ENCODE measurements at places on chromosomes 7 and 10. TPM values are rescaled to one million over a fixed set of nuclear protein-coding genes. Genes with fewer than 3 reads are reported as not detected.

The EPHA1 gene
- polyA plus RNA-seq, result 47.4 TPM

The RPEL1 gene
- not detected for polyA plus RNA-seq

The LRRC18 gene
- not detected for polyA plus RNA-seq

The CDK14 gene
- polyA plus RNA-seq, result 2.0 TPM

The RAMP3 gene
- polyA plus RNA-seq, result 2.3 TPM

The AKR1C1 gene
- polyA plus RNA-seq, result 10.8 TPM

The ANKRD61 gene
- 2.6 TPM for polyA plus RNA-seq

The SERPINE1 gene
- polyA plus RNA-seq, result 35.4 TPM

The GPR141 gene
- 1.1 TPM for polyA plus RNA-seq

The DEPP1 gene
- 39.4 TPM for polyA plus RNA-seq

The RAB19 gene
- 2.2 TPM for polyA plus RNA-seq

The YKT6 gene
- 60.4 TPM for polyA plus RNA-seq

The EGFR gene
- 2.7 TPM for polyA plus RNA-seq

The TRIP6 gene
- polyA plus RNA-seq, result 35.7 TPM

The HOXA6 gene
- 0.81 TPM for polyA plus RNA-seq

The MEPCE gene
- 41.1 TPM for polyA plus RNA-seq

DNA sequence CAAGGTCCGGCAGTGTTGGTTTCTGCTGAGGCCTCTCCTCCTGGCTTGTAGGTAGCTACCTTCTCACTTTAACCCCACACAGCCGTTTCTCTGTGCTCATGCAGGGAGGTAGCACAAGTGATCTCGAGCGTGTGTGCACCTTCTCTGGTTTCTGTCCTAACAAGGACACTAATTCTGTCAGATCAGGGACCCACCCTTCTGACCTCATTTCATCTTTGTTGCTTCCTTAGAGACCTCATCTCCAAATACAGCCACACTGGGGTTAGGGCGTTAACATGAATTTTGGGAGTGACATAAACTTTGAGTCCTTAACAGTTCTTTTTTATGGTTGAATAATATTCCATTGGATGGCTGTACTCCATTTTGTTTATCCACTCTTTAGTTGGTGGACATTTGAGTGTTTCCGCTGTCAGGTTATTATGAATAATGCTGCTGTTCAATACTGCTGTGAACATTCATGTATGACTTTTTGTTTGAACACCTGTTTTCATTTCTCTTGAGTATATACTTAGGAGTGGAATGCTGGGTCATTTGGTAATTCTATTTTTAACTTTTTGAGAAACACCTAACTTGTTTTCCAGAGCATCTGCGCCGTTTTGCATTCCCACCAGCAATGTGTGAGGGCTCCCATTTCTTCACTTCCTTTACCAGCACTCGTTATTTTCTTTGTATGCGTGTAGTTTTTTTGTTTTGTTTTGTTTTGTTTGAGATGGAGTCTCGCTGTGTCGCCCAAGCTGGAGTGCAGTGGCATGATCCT lies 57.5 kb downstream of the LCOR start:
- DNase-seq, result no peak

DNA sequence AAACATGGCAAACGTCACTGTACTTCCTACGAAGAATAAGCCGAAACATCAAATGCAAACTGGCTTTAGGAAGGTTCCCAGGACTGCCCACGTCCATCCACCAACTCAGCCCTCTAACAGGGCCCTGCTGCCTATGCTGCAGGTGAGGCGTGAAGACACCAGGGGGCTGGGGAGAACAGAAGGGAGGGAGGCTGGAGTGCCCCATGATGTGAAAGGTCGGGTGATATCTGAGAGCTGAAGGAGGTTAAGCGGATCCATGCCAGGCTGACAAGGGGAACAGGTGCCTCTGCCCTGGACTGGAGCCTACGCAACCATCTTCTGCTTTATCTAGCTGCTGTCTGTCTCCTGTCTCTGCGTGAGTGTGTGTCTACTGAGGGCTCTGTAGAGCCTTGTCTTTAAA lies 40.2 kb upstream of the ATP6V0A4 start:
- no peak for DNase-seq

GRCh38 chr10:71138166-71138830 lies 74.1 kb upstream of the UNC5B start:
- DNase-seq, result no peak

DNA sequence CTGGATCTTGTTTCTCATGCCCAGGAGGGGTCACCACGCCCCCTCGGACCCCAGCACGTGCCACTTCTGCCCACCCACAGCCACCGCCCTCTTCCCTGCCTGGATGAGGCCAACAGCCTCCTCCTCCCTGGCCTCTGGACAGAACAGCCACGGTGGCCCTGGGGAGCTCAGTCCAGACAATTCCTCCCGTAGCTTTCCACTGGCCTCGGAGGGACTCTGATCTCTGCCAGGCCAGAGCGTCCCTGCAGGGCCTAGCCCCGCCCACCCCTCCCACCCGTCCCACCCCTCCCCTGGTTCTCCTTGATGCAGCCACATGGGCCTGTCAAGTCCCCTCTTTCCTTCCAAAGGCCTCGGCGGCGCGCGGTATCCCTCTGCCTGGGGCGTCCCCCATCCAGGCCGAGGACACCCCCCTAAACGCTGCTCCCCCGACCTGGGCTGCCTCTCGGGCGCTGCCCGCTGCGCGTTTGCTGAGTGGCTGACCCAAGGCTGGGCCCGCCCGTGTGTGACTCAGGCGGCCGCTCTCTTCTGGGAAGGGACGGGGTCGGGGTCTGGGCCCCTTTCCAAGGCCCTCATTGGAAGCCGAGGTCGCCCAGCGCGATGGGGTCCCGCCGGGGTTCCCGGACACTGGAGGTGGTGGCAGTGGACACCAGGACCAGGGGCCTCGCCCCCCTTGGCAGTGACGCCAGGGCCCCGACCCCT lies 557 bp downstream of the TMEM120A start:
- peak; percentile 82 for DNase-seq

GRCh38 chr7:137276189-137276588 lies 67.3 kb downstream of the PTN start:
- DNase-seq, result no peak

DNA sequence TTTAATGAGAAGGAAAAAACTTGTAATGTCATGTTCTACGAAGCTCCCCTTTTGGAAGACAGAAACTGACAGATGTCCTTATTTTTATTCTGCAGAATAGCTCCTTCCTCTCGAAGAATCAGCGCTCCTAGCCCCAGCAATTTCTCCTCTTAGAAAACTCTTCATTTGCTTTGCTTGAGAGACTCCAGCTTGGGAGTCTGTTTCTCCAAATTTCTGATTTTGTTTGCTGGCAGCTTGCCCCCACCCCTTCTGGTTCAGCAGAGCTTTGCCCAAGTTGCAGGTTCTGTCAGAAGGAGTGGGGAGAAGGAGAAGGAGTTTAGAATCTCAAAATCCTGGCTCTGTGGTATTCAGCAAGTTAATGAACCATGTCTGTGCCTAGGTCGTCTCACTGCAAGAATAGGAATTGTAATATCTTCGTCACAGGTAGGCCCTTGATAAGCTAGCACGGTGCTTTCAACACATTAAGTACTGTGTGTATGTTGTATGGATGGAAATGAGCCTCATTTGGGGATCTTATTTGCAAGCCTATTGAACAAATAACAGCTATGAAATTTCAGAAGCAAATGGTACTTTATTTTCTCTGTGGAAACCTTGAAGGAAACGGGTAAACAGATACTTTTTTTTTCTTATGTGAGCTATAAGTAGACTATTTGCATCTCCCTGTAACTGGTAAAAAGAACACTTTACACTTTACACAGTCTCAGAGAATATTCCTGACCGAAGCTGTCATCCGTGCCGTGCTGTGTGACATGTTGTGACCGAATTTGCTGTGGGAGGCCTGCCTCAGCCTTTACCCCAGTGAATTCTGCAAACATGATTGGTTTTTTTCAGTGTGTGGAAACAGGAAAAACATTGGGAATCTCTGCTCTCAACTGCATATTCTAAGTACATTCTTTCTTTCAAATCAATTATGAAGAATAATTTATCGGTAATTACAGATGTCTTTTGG lies 290.9 kb downstream of the CAMK1D start:
- DNase-seq, result no peak

DNA sequence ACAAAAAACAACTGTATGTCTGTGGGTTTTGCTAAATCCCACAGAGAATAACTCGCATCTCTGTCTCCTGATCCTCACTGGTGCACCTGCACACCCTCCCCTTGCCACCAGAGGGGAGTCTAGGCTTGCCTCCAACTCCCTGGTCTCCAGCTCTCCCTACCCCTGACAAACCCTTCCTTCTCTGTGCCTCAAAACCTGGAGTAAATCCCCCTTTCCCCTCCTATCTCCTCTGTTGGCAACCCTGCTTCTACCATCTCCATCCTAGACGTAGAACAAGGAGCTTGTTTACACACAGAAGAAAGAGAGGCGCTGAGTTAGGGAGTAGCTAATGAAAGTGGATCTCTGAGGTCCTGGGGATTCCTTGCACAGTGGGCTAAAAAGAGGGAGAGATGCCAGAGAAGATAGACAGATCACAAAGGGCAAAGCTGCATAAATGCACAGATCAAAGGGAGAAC lies 6.0 kb downstream of the MBLAC1 start:
- DNase-seq, result peak; percentile 76

DNA sequence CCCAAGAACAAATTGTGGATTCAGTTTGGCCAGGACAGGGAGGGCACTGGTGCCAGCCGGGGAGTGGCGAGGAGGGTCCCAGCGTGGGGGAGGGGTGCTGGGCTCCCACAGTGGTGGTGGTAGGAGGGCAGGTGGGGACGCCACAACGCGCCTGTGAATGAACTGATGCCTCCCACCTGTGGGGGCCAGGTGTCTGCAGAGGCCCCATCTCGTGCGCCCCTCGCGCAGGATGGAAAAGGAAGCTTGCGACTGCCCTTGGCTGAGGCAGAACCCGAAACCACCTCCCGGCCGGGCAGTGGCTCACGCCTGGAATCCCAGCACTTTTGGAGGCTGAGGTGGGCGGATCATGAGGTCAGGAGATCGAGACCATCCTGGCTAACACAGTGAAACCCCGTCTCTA lies 72.0 kb downstream of the MICALL2 start:
- no peak for DNase-seq

DNA sequence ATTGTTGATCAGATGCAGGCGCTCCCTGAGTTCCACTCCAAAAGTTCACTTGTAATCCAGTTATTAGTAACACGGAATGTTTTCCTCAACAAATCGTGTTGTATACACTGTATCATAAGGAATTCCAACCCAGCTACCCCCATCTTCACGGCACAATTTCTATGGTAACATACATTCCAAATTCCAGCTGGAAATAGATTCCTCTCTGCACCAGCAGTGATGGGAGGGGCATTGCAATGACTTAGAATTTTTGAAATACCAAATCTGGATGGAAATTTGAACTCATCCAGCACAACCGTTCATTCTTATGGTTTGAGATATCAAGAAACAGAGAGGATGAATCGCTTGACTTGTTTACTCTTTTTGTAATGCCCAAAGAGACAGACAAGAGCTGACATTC lies 38.9 kb upstream of the RHEB start:
- peak; percentile 17 for DNase-seq

DNA sequence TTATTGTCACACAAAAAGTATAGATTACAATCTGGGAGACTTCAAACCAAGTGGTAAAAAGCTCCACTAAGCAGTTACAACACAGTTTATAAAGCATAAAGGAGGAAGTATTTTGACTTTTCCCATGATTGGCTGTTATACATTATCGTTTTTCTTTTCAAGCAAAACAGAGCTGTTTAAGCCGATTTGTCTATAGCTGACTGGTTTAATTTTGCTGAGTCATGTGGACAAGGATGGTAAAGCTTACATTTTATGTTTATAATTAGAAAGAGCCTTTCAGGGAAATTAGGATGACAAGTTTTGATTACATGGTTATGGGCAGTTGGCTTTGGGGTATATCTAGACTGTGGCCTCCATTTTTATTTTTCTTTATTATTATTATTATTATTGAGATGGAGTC lies 152.5 kb upstream of the STK17A start:
- DNase-seq, result no peak

GRCh38 chr10:103548581-103549348 lies 55.3 kb downstream of the NEURL1 start:
- peak; percentile 72 for DNase-seq

DNA sequence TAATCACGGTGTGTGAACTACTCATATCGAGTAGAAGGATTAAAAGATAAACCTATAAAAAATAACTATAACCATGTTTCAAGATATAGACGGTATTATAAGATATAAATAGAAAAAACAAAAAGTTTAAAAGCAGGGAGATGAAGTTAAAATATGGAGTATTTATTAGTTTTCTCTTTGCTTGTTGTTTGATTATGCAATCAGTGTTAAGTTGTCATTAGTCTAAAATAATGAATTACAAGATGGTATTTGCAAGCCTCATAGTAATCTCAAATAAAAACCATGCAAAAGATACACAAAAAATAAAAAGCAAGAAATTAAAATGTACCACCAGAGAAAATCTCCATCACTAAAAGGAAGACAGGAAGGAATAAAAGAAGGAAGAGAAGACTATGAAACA lies 83.3 kb downstream of the TES start:
- no peak for DNase-seq

DNA sequence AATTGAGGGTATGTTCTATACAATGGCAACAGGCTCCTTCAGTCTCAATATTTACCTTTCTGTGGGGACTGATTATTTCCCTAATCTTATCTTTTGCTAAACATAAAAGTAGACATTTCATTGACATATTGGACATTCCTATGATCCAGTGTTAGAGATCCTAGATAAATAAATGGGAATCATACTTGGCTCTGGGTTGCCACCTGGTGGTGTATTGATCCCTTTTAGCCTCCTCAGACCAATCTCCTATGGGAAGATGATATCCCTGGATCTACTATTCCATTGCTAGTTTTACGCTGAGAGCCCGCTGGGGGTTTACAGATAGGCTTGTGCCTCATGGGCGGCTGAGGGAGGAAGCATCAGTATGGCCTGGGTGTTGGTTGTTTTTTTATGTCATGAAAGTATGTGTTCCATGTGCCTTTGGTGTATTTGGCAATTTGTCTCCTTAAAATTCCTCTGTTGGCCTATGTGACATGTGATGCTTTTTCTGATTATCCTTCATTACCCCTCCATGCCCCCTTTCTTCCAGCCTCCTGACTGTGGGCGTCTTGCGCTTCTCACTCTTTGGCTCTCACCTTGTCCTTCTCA lies 18.8 kb downstream of the CELF2 start:
- DNase-seq, result peak; percentile 59

DNA sequence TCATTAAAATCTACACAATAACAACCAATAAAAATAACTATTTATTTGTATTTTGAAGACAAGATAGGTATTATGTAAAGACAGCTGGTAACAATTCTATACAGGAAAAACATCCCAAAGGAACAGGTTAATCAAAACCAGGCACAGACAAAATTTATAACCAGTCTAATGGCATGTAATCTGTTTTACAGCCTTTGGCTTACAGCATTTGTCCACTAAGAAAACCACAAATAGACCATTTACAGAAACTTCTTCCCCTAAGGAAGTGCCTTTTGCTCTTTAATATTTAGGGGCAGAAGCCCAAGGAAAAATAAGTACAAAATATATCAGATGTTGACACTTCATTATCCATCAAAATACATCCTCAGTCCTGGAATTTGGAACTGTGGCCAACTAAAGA lies 65.0 kb downstream of the SVIL start:
- no peak for DNase-seq

DNA sequence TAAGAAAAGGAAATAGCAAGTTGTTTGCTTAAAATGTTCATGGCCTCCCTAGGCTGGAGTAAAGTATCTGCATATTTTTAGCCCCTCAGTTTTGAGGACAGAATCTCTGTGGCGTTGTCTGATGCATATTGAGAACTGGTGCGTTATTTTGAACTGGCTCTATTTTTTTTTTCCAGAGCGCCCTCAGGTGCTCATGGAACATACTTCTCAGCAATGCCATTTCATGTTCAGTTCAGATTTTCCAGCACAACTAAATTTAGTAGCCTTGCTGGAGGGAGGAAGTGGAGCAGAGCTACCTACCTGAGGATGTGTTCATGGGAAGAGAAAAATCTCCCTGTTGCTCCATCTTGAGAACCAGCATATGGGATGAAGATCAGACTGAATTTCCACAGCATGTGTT lies 870.5 kb downstream of the LRMDA start:
- no peak for DNase-seq

- peak; percentile 78 for DNase-seq
These were observed 29.2 kb upstream of the ZNRF2 start for GRCh38 chr7:30255064-30255769.
